AG09319 (cell line): ENCODE measurements at places on chromosomes 11 and 22.

DNA sequence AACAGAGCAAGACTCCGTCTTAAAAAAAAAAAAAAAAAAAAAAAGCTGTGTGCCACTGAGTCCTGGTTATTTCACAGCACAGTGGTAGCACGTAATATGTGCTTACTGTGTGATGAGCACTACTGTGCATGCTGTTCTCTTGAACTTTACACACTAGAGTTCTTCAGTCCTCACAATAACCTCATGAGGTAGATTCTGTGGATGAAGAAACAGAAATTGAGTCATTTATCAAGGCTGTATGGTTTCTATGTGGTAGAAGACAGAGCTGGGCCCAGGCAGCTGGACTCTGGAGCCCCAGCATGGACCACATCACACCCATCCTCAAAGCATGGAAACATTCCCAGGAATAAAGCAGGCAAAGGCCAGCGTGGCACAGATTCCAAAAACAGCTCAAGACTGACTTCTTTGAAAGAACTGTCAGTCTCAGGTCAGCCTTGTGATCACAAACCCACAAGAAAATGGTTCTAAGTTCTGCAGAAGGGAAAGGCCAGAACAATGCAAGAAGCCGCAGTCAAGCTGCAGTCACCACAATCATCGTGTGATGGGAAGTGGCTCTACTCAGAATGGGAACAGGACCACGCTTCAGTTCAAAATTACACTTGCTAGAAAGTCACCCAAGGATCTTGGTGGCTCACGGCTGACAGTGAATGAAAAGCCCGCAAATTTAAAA is 49.5 kb downstream of the MICAL3 start:
- no peak for DNase-seq

- DNase-seq, result peak; percentile 84
These were observed 12.1 kb upstream of the NFAM1 start for GRCh38 chr22:42444077-42444904.

DNA sequence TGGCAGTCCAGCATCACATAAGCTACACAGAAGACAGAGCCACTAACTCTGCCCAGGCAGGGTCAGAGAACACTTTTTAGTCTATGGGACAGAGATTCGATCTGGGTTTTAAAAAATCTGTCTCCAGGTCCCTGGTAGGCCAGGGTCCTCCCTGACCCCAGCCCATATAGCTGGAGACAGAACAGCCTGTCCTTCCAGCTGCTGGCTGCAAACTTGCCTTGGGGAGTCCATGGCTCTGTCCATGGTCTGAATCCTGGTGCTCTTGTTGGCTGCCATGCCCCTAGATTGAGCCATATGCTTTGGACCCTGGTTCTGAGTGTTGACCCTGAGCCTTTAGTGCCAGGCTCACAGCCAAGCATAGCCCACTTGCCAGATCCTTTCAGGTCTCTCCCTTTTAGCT is 13.3 kb upstream of the LIPT2 start:
- DNase-seq, result no peak

DNA sequence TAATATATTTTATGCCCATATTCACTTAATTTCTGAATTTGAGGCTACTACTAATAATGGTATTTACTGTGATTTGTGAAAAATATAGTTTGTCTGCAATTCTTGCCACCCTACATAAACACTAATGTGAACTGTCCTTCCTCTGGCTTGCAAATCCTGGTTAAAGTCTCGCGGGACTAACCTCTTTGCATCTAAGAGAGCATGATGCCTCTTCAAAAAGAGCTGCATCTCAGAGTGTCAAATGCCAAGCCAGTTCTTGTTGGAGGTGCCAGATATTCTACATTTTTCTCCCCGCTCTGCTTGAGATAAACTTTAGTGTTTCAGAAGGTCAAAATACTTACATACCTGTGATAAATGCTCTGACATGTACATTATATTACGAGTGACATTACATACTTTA is 2.1 kb downstream of the ARHGAP42 start:
- no peak for DNase-seq

- no peak for DNase-seq
These were observed 50.9 kb downstream of the APOL1 start for GRCh38 chr22:36303874-36304273.

DNA sequence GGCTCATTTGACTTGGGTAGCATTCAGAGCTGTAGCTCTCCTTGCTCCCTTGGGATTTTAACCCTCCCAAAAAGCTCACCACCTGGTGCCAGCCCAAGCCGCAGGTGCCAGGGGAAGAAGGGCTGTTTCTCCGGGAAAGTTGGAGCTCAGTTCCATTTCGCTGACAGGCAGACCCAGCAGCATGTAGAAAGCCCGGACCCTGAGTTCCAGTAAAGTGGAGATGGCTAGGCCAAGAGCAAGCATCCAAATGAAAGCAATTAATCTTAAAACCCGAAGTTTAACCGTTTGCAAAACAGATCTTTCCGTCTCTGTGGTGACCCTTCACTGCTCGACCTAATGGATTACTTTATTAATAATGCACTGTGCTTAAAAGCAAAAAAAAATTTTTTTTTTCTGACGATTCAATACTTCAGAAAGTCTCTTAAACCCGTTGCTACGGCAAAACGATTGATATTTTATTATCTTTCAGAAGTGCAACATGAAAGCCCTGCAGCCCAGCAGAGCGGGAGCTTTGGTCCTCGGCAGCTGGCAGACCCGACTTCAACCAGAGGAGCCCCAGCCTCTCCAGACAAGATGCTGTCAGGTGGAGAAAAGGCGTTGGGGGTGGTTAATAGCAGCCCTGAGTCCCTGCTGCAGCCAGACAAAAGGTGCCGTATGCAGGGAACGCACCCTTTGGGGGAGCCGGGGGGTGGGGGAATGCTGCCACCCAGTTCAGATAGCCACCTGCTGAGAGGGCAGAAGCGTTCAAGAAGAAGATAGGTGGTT is 3.3 kb downstream of the LMO1 start:
- no peak for DNase-seq
